CD4-positive, alpha-beta T cell treated with Interleukin-6 at 100 ng/mL for 8 hours (primary cell): ENCODE measurements at places on chromosomes 6 and 20.

DNA sequence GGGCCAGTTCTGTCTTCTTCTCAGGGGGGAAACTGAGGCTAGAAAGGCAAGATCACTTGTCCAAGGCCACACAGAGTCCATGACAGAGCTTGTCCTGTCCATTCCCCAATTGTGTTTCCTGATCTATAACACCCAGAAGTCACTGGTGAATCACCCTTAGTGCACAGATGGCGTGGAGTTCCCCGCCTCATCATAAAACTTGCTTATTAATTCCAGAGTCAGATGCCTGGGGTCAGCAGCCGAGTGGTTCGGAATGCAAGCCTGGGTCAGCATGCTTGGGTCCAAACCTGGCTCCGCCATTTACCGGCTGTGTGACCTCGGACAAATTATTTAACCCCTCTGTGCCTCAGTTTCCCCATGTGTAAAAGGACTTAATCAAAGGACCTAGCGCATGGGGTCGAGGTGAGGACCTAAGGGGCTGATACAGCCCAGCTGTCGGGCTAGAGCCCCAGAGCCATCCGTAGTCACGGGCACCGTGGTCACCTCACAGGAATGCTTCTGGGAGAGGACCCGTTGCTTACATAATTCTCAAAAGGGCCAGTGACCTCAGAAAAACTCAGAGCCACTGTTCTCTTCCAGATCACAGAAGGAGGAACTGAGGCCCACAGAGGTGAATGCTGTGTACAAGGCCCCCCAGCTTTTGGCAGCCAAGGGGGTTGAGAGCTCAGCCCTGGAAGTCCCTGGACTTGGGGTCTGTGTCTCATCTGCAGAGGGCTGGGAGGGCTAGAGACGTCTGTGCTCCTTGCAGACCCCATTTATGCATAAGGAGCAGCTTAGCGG is 1.4 kb upstream of the ZBP1 start:
- DNase-seq = no peak

- DNase-seq = no peak
These were observed 37.4 kb downstream of the TOMM6 start for GRCh38 chr6:41824571-41825569.

- DNase-seq = no peak
These were observed 539.4 kb upstream of the JARID2 start for GRCh38 chr6:14706378-14706929.

DNA sequence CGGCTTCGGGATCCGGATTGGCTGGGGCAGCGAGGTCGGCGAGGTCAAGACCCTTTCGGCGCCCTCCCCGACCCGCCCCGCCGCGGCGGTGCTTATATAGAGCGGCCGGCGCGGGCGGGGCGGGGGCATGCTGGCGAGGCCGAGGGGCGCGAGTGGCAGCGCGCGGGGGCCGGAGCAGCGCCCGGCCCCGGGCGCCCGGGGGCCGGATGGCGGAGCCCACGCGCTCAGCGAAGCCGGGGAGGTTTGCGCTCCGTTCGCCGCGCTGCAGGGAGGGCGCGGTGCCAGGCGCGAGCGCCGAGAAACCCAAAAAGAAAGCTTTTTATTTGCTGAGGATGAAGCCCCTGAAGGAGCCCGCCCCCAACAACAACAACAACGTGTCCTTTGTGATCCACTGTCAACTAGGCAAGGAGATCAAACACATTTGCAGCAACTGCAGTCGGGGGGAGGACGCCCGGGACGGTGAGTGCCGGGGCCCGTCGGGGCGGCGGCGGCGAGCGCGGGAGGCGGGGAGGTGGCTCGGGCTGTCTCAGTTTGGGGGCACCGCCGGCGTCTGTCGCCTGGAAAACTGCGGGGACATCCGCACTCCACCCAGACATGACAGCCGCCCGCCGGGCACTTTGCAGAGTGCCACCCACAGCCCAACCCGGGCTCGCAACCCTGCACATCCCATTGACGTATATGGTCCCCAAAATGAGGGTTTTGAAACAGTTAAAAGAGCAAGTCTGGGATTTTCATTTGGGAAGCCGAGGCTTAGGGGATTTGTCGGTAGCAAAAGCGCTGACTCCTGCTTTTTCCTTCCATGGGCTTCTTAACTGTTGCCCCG is 297.3 kb downstream of the PHACTR1 start:
- DNase-seq = no peak

DNA sequence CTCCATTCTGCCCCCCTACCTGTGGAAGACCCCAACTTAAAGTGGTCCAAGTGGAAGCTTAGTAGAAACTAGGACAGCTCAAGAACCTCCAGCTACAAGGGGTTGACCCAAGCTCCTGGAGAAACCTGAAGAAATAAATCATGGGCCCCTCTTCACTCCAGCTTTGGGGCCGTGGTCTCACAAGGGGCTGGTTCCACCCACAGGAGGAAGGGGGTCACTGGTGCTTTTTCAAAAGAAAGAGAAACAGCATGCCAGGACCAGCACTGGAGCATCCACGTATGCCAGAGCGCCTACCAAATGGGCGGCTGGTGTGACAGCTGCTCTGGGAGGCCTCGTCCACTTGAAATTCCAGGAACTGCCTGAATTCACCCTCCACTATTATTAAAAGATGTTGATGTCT is 14.4 kb upstream of the ANKRD60 start:
- DNase-seq = no peak

DNA sequence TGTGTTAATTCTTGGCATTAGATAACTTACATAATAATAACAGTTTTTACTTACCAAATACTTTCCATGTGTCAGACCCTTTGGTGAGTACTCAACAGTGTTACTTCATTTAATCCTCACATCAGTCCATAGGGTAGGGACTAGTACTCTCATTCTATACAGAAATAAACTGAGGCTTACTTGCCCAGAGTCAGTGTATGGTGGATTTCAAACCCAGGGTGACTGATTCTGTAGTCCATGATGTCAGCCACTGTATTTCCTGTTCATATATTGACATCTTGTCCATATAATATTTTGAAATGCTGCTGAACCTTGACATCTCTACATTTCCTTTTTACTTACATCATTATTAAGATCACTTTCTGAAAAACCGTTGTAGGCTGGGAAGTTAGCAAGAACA is 2.5 kb upstream of the PNLDC1 start:
- no peak for DNase-seq

GRCh38 chr20:25309395-25310267 is 61.7 kb downstream of the PYGB start:
- no peak for DNase-seq

DNA sequence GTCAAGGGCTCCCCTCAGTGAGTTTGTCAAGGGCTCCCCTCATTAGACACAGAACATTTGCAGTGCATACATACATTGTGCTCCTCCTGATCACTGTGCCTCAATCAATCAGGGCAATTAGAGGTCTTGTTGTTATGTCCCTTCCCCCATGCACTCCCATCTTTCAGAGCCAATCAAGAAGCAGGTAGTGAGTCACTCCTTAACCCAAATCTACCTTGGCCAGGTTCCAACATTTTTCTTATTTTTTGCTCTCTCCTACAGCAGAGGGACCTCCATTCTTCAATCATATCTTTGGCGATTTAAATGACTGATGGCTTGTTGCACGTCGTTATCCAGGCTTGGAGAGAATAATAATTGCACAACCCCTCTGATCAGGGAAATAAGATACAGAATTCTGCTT is 409.9 kb upstream of the SPTLC3 start:
- no peak for DNase-seq

- DNase-seq = no peak
These were observed 234.7 kb downstream of the TRDN start for GRCh38 chr6:123402052-123402451.

DNA sequence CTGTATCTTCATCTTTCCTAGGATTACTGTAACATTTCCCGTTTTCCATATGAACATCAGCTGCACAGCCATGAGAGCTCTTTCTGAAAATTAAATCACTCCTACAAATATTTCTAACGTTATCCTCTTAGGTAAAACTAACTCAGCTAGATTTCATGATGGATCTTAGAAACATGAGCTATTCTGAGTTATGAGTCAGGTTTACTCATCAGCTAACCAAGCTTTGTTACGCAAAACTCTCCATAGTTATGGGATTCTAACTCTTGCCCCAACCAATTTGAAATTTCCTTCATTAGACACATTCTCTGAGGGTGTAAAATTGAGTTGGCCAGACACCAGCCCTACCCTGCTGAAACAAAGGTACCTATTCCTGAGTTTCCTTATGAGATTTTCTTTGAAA is 14.0 kb downstream of the DEFB110 start:
- DNase-seq = no peak

- no peak for DNase-seq
These were observed 24.5 kb downstream of the NDUFAF5 start for GRCh38 chr20:13809373-13809772.

- DNase-seq = no peak
These were observed 36.6 kb downstream of the DUSP22 start for GRCh38 chr6:328924-329323.

DNA sequence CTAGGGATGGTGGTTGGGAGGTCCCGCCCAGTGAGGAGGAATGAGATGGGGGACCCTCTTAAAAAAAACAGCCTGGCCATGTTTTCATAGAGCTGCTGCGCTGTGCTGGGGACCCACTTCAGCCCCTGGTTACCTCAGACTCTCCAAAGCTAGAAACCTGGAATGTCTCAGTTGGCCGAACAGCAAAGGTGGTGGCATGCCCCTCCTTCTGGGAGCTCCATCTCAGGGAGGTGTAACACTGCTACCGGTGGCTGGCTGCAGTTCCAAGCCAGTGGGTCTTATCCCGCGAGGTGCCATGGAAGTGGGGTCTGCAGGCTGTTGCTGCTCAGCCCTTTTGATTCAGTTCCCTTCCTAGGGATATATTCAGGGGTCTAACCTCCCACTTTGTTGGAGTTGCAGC is 35.7 kb upstream of the TFB1M start:
- no peak for DNase-seq

DNA sequence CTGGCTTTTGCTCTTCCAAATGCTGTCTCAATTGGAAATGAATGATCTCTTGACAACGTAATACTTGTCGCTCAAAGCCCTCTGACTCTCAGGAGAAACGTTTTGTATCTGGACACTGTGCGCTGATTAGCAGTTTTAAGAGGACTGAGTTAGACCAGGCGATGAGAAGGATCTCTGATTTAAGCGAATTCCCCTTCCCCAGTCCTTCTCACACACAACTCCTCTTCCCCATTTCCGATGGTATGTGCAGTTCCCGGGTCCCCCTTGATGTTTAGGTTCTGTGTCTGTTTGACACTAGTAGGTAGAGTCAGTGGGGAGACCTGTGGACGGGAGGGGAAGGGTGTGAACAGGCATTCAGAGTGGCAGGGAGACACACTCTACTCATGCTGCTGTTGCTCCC is 2.5 kb downstream of the ZDHHC14 start:
- no peak for DNase-seq

GRCh38 chr6:148700741-148701311 is 46.0 kb upstream of the UST start:
- DNase-seq = peak; percentile 6

DNA sequence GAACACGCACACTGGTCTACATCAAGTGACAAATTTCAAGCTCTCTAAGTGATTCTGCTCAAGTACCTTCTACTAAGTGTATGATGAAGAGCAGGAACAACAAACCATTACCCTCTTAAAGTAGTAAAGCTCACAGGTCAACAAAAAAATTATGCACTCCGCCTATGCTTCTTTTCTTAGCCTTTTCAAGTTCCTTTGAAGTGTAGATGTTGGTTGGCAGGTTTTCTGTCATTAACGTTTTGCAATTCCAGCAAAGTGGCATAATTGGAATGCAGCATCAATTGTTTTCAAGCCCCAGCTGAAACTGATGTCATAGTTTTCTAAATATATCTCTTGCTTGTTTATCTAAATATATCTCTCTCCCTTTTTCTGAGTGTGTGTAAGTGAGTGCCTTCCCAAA is 396.9 kb upstream of the EYS start:
- DNase-seq = no peak

DNA sequence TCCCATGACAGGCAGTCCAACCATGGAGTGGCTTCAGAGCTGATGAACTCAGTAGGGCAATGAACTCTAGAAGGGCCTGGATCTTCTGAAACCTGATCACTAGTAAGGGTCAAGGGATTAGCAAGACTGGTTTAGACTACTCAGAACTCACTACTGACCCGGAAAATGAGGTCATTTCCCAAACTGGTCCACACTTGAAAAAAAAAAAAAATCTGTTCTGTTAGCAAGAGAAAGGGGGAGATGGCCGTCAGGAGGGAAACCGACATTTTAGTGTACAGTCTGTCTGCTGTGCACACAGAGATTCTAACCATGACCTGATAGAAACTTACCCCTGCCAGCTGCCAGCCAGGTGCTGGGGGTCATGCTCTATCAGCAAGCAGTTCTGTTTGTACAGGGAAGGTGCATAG is 262.4 kb upstream of the AGPAT4 start:
- DNase-seq = no peak

DNA sequence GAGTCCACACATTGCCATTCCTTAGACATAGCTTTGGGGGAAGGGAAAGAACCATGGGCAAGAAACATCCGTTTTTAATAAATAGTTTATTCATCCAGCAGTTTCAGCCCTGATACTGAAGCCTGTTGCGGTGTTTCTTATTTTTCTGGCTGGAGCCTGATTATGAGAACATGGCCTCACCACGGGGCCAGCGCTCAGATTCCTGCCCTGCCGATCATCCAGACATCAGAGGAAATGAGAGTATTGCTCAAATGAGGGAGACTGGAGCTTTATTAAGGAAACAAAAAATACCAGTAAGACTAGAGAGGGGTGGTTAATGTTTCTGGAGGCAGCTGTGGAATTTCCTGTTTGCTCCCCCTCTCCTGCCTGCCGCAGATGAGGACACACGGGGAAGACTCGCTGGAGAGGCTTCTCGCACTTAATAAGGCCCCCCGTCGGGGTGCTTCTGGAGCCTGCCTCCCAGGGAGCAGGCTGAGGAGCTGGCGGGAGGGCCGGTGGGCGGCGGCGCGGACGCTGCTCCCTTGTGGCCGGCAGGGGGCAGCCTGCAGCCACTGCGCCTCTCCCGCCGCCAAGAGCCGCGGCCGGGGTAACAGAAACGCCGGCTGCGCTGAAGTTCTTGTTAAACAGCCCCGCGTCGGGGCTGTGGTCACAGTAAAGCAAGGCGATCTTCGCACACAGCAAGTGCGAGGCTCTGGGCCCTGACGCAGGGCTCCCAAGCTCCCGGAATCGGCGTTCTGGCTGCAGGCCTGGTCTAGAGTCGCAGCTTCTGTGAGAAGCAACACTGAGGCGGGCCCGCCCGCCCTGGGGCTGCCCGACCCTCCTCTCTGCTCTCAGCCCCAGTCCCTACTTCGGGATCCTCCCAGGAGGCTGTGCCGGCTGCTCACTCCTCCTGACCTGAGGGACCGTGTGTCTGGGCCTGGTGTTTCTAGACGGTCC is 17.5 kb downstream of the LEMD2 start:
- DNase-seq = peak; percentile 45

- DNase-seq = no peak
These were observed 37.6 kb upstream of the FILIP1 start for GRCh38 chr6:75531174-75531573.

- DNase-seq = no peak
These were observed 2.8 kb downstream of the KCTD20 start for GRCh38 chr6:36445621-36446020.

GRCh38 chr6:21598674-21599023 is 5.1 kb downstream of the SOX4 start:
- DNase-seq = no peak
